ENCODE measurements at places on chromosomes 7 and 10. TPM values are rescaled to one million over a fixed set of nuclear protein-coding genes. Genes with fewer than 3 reads are reported as not detected.

NUP205 gene
- 114 TPM for total RNA-seq

HABP2 gene
- total RNA-seq = 24.3 TPM

GTF2IRD1 gene
- 54.6 TPM for total RNA-seq

EGR2 gene
- total RNA-seq = 0.30 TPM

WASHC2A gene
- 73.1 TPM for total RNA-seq

LRRD1 gene
- not detected for total RNA-seq

NKX2-3 gene
- 0.43 TPM for total RNA-seq

GSTO1 gene
- total RNA-seq = 167 TPM

Data from Caco-2 (cell line).